ENCODE measurements at places on chromosomes 5 and 9. TPM values are rescaled to one million over a fixed set of nuclear protein-coding genes. Genes with fewer than 3 reads are reported as not detected.
A peak's percentile ranks its signal among the peaks of the same experiment; 100 is the strongest.

- no peak overlapping the region for H3K27ac ChIP-seq
- no peaks in the 10 kb centered on the region for H3K36me3 ChIP-seq
- no peaks in the 10 kb centered on the region for H3K4me1 ChIP-seq
- no peak overlapping the region for H3K4me3 ChIP-seq
Observed at GRCh38 chr5:166909040-166909439, 1382.4 kb upstream of the WWC1 start.

GRCh38 chr9:99352826-99353225 is 130.7 kb downstream of the SEC61B start:
- H3K36me3 ChIP-seq, result no peaks in the 10 kb centered on the region
- peaks cover 38% of the 10 kb centered on the region for H3K4me1 ChIP-seq
- H3K27me3 ChIP-seq, result no peaks in the 10 kb centered on the region
- H3K27ac ChIP-seq, result peak overlapping the region; percentile 25
- no peak for DNase-seq

MOB3B gene
- total RNA-seq, result 7.6 TPM

NUTM2F gene
- total RNA-seq, result not detected

GRCh38 chr9:4902135-4902475 is 83.0 kb upstream of the JAK2 start:
- peaks cover 17% of the 10 kb centered on the region for H3K36me3 ChIP-seq
- H3K4me3 ChIP-seq, result no peak overlapping the region
- no peaks in the 10 kb centered on the region for H3K27me3 ChIP-seq

DNA sequence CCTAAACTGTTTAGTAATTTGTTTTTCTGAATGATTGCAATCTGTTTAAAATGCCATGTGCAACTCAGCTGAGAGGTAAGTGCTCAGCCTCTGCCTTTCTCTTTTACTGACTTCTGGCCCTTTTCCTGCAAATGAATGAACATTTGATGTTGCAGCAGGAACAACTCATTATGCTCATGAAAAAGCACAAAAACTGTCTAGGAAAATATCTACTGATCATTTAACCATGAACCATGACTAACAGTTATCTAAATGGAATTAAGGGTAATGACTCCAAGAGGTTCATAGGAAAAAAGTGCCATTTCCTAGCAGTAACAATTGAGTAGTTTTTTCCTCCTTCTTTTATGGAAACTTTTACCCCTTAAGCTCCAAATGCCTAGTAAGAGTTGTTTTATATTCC is 70.6 kb upstream of the ANKH start:
- H3K4me1 ChIP-seq, result no peaks in the 10 kb centered on the region
- H3K36me3 ChIP-seq, result no peaks in the 10 kb centered on the region
- no peak overlapping the region for H3K27ac ChIP-seq

TMEM252 gene
- total RNA-seq, result not detected

GRCh38 chr9:19999491-20000057 is 210.7 kb upstream of the SLC24A2 start:
- DNase-seq, result no peak
- no peaks in the 10 kb centered on the region for H3K36me3 ChIP-seq
- no peak overlapping the region for H3K4me3 ChIP-seq
- no peaks in the 10 kb centered on the region for H3K27me3 ChIP-seq
- peaks cover 28% of the 10 kb centered on the region for H3K4me1 ChIP-seq
- H3K27ac ChIP-seq, result peak overlapping the region; percentile 69

GRCh38 chr9:116483622-116484491 is 203.2 kb upstream of the TRIM32 start:
- no peak overlapping the region for H3K27ac ChIP-seq
- peaks cover 33% of the 10 kb centered on the region for H3K4me1 ChIP-seq

- H3K4me3 ChIP-seq, result peak overlapping the region; percentile 90
- H3K27me3 ChIP-seq, result peaks cover 3% of the 10 kb centered on the region
- H3K36me3 ChIP-seq, result peaks cover 2% of the 10 kb centered on the region
Observed at GRCh38 chr5:62306323-62306895, 403 bp downstream of the KIF2A start.

DNA sequence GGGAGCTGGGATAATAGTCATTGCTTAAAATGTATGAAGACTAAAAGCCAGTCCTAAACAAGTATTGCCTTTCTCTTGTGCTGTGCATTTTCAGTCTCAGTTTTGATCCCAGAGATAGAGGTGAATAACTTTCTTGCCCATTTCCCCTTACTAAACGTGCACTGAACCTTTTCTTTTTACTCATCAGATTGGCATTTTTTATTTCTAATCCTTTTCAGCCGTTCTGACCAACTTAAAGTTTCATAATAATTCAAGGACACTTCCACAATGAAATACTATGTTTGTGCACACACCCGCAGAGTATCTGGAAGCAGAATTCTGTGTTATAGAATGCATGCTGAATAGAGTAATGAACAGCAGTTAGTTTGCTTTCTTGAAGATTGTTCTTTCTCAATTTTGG is 343.6 kb downstream of the LRRC70 start:
- peaks cover 4% of the 10 kb centered on the region for H3K27me3 ChIP-seq
- H3K4me3 ChIP-seq, result no peak overlapping the region

PTPDC1 gene
- total RNA-seq, result 9.9 TPM

DNA sequence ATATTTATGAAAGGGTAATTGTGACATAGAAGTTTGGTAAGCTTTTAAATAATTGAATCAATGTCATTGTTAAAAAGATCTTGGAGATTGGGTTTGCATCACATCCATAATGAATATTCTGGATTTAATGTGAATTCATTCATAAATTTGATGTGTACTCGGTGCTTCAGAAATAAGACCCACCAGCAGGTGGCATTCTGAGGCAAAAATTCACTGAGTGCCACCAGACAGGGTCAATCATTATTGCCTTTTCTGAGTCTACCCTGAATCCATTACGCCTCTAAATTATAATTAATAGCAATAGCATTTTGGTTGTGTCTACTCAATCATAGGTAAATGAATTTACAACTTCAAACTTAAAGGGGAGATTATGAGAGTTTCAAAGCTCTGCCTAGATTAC is 1.0 kb downstream of the TRPC7 start:
- H3K4me1 ChIP-seq, result no peaks in the 10 kb centered on the region
- H3K4me3 ChIP-seq, result no peak overlapping the region
- H3K36me3 ChIP-seq, result no peaks in the 10 kb centered on the region
- no peak for DNase-seq
- no peak overlapping the region for H3K27ac ChIP-seq
